Omental fat pad (tissue), 4 donors: ENCODE measurements at places on chromosomes 5 and 9. TPM values are rescaled to one million over a fixed set of nuclear protein-coding genes. Genes with fewer than 3 reads are reported as not detected.

The PCDHB7 gene
- total RNA-seq, result 1.4 TPM

DNA sequence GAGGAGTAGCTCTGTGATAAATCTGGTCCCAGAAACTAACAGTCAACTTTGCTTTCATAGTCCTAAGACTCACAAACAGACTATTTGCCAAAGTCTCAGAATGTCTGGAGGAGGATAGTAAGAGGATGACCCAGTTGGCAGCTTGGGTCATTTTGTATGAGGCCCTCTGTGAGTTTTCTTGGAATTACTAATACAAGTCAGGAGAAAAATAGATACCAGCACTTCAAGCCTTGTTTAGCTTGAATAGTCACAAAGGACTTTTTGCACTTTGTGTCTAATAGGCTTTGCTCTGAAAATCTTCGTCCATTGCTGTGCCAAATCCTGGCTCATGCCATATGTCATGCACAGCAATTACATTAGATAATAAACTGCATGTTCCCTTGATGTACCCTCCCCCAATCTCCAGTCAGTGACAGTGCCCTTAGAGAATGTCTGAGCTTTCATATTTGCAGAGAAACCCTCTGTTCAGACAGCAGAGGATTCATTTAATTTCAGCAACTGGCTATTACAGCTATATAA, 612.8 kb downstream of the CSNK1G3 start:
- no peak for DNase-seq

The AQP3 gene
- total RNA-seq, result 9.9 TPM

The FOXD4L3 gene
- not detected for total RNA-seq

The RPL37 gene
- 118 TPM for total RNA-seq

- no peak for DNase-seq
Measured at GRCh38 chr9:114908104-114908622, 22.2 kb downstream of the TNFSF8 start.

- no peak for DNase-seq
Measured at GRCh38 chr5:102910240-102911226, 155.4 kb downstream of the PAM start.

The HRH2 gene
- 22.6 TPM for total RNA-seq

GRCh38 chr9:106785200-106785599, 77.8 kb upstream of the ZNF462 start:
- no peak for DNase-seq

DNA sequence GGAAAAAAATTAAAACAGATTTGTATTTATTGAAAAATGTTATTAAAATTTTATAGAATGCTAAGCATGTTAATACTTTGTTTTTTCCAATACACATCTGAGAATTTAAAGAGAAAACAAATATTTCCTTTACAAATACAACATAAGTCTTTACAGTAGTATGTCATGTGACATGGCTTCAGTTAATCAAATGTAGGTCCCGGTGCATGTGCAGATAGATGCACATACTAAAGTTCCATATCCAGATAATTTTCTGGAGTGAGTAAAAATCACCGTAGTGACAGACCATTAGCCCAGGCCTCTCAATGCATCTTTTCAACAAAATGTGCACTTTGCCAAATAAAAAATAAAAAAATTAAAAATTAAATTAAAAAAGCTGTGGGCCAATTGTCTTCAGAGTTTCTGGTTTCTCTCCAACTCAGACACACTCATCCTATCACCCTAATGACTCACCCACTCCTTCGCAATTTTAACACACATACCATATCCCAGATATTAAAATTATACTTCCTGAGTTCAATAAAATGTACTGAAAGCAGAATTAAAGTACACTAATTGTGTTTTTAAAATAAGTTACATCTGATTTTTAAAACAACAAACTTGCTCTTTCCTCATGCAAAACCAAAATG, 508.1 kb downstream of the NR2F1-AS1 start:
- no peak for DNase-seq

GRCh38 chr9:73121375-73121935, 30.2 kb upstream of the ANXA1 start:
- no peak for DNase-seq
